Activated T-cell treated with anti-CD3 and anti-CD28 coated beads, Interleukin-2, amount 50 U/mL, for 72 hours (primary cell): ENCODE measurements at places on chromosomes 16 and 17.

DNA sequence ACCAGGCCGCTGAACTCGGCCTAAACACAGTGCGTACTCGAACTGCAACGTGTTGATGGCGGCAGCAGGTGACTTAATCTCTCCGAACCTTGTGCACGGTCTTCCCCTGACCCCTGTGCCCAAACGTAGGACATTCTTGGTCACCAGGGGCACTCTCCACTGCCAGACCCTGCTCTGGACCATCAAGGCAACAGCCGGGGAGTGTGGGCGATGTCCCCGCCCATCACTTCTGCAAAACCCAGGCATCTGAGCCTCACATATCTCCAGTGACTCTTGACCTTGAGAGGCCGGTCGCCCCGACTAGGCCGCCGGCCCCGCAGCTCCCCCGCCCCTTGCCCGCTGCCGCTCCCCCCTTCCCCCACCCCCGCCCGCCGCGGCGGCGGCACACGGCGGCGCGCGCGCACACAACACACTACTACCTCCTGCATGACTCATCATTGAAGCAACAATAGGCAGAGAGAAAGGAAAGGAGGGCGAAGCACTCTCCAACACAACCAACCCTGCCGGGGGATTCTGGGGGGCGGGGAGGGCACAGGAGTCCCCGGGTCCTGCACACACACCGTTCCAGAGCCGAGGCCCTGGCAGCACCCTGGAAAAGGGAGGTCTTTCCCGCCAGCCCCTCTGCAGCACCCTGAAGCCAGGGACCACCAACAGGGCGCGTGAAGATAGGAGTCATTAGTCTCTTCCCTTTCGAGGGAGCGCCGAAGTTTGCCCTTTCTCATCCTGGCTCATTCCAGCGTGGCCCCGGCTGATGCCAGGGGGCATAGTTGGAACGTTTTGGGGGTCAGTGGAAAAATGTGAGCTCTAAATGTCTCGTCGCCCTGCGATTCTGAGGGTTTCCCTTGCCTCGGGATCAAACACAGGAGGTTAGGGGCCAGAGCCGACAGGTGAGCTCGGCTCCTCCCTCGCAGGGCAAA lies 1.9 kb downstream of the MNT start:
- peak; percentile 61 for DNase-seq

- no peak for DNase-seq
Observed at GRCh38 chr16:86343796-86344585, 166.3 kb upstream of the FOXF1 start.

DNA sequence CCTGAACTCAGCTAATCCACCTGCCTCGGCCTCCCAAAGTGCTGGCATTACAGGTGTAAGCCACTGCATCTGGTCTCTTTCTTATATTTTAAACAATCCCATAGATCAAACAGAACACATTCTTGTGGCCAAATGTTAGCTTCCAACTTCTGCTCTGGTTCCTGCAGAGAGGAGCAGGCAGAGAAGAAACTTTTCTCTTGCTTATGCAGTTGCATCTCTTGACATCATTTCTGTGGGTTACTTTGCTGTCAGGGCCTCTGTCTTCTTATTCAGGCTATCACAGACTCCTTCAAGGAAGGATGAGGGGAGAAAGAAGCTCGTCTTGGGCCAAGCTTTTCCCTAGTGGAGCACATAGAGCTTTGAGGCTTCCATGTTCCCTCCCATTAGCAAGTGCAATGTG lies 7.8 kb downstream of the HSD17B2 start:
- DNase-seq, result no peak

GRCh38 chr16:14007450-14007849 lies 63.7 kb upstream of the MRTFB start:
- no peak for DNase-seq

- no peak for DNase-seq
Observed at GRCh38 chr17:16398270-16399267, 16.8 kb upstream of the TRPV2 start.

GRCh38 chr17:2008332-2009126 lies 16.6 kb downstream of the RTN4RL1 start:
- DNase-seq, result no peak

- no peak for DNase-seq
Observed at GRCh38 chr17:7903154-7904103, 12.7 kb downstream of the RNF227 start.

- no peak for DNase-seq
Observed at GRCh38 chr16:78395035-78395434, 295.6 kb downstream of the WWOX start.

DNA sequence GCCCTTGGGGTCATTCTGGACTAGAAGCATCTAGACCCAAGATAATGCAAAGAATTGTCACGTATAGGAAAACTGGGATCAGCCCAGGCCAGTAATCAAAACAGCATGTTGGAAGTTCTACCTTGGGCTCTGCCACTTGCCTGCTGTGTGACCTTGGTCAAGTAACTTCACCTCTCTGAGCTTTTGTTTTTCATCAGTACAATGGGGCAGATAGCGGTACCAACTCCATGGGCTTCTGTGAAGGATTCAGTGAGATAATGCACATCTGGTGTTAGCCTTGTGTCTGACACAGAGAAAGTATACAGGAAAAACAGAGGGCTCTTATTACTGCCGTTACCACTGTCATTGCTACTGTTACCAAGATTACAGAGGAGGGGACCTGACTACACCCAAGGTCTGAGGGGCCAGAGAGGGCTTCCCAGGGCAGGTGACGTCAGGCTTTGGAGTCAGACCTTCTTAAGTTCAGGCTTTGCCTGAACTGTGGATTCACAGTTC lies 24.6 kb downstream of the CMIP start:
- no peak for DNase-seq

- DNase-seq, result peak; percentile 98
Observed at GRCh38 chr17:36545465-36546417, 1.0 kb downstream of the GGNBP2 start.

- no peak for DNase-seq
Observed at GRCh38 chr16:13994239-13995106, 74.5 kb downstream of the ERCC4 start.

GRCh38 chr16:86292171-86292775 lies 218.1 kb upstream of the FOXF1 start:
- DNase-seq, result no peak
